ENCODE measurements at places on chromosomes 3 and 15.
A peak's percentile ranks its signal among the peaks of the same experiment; 100 is the strongest.

DNA sequence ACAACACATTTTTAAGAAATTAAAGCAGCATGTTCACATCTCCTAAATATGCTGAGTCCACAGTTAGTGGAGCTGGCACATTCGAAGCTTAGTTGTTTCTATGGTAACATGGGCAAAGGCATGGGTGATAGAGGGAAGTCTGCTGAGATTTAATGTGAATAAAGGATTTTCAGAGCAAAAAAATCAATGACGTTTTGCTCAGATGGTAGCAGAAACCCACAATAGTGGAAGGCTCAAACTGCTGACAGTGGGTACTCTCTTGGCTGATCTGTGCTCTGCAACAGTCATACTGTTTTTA, 795.1 kb upstream of the ARPP21 start:
- no peak for DNase-seq

- no peak for DNase-seq
Measured at GRCh38 chr3:36904641-36905040, 40.2 kb downstream of the TRANK1 start.

- DNase-seq = peak; percentile 69
Measured at GRCh38 chr3:143825513-143825912, 22.8 kb downstream of the SLC9A9 start.

- no peak for DNase-seq
Measured at GRCh38 chr3:149839896-149840295, 26.9 kb downstream of the RNF13 start.

DNA sequence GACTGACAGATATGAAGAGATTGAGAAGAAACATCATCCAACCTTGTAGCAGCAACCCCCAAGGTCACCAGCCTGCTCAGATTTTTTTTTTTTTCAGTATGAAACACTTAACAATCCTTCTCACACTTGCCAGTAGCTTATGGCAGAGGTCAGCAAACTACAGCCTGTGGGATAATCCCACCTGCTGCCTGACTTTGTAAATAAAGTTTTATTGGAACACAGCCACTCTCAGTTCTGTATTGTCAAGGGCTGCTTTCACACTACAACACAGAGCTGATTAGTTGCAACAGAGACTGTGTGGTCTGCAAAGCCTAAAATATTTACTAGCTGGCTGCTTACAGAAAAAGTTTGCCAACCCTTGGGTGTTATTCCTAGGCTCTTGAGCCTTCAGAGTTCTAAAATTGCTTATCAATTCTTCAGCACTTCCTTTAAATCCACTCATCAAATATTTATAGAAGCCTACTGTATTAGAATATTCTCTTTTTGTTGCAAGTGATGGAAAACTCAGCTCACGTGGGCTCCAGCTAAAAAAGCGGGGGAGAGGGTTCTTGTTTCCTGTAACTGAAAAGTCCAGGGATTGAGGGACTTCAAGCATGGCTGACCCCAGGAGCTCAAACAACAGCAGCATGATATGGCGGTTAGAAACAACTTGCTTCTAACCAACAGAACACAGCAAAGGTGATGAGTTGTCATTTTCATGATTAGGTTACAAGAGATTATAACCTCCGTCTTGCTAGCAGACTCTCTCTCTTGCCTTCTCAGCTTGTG, 246.1 kb downstream of the SHQ1 start:
- DNase-seq = no peak

- DNase-seq = no peak
Measured at GRCh38 chr3:151398895-151399294, 14.3 kb upstream of the P2RY12 start.

GRCh38 chr3:114858329-114858728, 288.8 kb downstream of the ZBTB20 start:
- no peak for DNase-seq

DNA sequence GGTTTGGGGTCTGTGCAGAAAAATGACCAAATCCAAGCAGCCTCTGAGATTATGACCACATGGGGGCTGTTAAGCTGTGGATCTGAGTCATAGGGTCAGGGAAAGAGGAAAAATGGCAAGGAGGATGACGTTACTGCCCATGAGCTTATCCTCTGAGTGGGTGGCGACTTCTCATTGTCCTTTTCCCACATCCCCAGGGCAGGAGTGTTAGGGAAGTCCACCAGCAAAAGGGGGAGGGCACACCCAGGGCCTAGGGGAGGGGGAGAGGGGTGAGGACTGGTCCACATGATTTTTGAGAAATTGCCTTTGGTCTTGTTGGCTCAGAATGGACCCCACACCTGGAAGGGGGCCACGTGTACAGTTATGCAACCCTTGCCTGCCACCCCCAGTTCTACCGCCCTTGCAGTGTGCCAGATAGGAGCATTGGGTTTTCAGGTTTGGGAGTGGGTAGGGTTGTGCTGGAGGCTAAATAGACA, 2.6 kb downstream of the CD276 start:
- no peak for DNase-seq

GRCh38 chr15:89857673-89858072, 36.1 kb downstream of the AP3S2 start:
- DNase-seq = no peak

- DNase-seq = no peak
Measured at GRCh38 chr15:40443846-40444245, 3.1 kb downstream of the BAHD1 start.

GRCh38 chr15:60795471-60795870, 316.5 kb upstream of the ICE2 start:
- no peak for DNase-seq

DNA sequence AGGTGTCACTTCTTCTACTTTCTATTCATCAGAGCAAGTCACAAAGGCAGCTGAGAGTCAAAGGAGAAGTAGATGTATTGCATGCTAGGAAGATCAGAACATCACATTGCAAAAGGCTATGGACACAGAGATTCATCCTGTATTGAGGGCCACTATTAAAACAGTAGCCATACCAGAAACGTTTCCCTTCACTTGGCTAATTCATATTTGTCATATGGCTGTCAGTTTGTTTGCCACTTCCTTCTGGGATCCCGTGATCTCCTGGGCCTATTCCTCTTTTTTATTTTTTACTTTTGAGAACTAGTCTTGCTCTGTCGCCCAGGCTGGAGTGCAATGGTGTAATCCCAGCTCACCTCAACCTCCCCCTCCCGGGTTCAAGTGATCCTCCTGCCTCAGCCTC, 184.0 kb upstream of the SATB1 start:
- no peak for DNase-seq

DNA sequence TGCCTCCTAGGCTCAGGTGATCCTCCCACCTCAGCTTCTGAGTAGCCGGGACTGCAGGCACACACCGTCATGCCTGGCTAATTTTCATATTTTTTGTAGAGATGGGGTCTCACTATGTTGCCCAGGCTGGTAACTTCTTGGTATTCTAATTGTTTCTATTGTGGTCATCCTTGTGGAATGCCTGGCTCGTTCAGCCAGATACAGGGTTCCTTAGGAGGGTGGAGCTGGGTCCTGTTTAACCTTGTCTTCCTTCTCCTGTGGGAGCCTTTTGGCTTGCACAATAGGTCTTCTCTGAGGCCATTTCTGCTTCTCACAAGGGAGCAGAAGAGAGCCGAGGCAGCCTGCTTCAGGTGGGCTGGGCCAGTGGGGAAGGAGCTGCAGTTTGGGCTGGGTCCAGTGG, 15.7 kb downstream of the PLEKHO2 start:
- DNase-seq = no peak

- DNase-seq = no peak
Measured at GRCh38 chr15:40232625-40233070, 6.2 kb upstream of the PAK6 start.

- no peak for DNase-seq
Measured at GRCh38 chr3:128210711-128211110, 57.4 kb downstream of the EEFSEC start.

GRCh38 chr15:44064706-44065105, 130.4 kb downstream of the FRMD5 start:
- no peak for DNase-seq

GRCh38 chr3:164479978-164480377, 598.3 kb downstream of the SI start:
- DNase-seq = no peak

GRCh38 chr3:170506556-170506955, 79.3 kb downstream of the SLC7A14 start:
- no peak for DNase-seq

- DNase-seq = no peak
Measured at GRCh38 chr15:85872125-85872524, 77.4 kb upstream of the KLHL25 start.

DNA sequence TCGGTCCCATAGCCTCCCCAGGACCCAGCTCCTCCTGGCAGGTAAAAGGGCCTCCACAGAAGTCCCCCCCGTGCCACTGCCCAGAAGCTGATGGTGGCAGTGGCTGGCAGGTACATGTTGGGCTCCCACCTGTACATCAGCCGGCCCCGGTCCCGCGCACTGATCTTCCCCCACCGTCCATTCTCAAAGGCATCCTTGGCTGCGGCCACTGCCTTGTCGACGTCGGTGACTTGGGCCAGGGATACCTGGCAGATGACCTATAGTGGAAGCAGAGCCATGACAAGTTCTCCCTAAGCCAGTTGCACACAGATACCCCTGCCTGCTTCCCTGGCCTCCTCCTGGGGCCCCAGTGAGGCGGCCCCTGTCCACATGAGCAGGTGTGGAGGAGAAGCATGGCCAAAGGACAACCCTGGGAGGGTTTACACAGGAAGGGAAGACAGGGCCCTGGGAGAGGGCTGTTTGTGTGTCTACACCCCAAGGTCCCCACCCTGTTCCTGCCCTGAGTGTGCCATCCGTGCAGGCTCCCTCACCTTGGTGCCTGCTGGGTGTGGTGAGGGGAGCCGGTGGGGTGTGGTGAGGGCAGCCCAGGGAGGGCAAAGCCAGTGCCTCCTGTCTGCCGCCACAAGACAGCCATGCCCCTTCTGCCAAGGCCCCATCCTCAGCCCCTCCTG, 44.8 kb downstream of the ALDH1L1 start:
- DNase-seq = no peak

GRCh38 chr3:158531334-158531733, 39.7 kb upstream of the MLF1 start:
- no peak for DNase-seq

GRCh38 chr3:81164806-81165205, 596.6 kb downstream of the GBE1 start:
- DNase-seq = no peak

DNA sequence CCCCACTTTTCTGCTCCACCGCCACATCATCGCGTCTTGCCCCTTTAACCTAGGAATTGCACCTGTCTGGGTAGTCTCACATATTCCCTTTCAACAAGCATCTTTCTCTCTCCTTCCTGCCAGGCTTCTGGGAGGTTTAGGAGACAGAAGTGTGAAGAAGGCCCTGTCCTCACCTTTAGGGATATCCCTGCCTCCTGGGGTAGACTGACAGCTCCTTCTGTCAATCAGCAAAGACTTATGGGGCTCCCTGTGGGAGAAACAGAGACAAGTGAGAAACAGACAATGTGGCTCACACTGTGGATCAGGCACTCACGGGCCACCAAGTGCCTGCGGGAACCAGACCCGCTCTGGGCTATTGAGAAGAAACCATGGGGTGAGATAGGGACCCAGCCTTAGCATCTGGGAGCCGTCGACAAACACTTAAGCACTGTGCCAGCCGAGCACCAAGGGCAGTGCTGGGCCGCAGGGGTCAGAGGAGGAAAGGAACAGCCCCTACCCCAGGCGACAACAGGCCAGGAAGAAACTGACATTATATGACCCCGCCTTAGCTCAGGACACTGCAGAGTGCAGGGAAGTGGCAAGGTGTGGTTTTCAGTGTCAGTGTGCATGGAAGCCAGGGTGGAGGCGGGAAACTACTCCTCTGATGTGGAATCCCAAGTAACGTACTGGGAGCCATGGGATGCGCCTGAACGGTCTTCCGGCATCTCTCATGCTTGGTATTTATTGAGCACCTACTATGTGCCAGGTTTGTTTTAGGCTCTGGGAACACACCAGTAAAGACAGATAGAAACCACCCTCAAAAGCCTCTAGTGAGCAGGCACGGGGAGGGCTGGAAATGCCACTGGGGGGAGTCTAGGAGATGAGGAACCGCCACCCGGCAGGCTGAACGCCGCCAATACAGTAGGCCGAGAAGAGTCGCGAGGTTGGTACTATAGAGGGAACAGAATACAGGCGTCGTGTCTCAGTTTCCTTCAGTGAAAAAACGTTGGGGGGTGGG, 1.8 kb downstream of the EFCC1 start:
- no peak for DNase-seq

DNA sequence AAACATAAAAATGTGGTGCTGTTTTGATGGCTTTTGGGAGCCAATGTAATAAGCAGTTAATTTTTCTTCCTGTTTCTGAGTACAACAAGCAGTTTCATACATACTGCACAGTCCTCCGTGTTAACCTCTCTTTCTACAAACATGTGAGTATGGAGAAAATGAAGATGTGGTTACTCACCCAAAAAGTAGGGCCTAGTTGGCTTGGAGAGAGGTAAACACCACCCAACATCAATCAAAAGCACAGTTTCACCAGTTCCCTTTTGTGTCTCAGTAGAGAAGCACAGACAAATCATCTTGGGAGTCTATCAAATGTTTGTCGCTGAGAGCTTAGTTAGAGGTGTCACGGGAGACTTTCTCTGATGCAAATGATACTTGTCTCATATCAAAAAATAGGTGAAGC, 320.2 kb downstream of the UNC13C start:
- DNase-seq = no peak

DNA sequence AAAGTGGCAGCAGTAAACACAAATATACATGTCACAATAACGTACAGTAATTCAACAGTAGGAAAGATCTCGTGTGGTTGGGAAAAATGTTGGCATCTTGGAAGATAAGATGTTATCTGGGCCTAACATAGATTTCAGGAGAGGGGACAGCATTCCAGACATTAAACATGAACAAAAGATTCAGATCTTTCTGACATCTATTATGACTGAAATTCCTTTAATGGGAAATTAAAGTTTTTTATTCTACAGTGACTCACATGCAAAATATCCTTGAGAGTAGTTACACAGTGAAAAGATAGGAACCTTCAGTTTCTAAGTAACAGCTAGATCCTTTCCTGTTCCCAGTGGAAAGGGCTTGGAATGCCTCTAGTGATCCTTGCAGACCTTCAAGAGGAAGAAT, 9.2 kb downstream of the NDUFB5 start:
- DNase-seq = no peak

DNA sequence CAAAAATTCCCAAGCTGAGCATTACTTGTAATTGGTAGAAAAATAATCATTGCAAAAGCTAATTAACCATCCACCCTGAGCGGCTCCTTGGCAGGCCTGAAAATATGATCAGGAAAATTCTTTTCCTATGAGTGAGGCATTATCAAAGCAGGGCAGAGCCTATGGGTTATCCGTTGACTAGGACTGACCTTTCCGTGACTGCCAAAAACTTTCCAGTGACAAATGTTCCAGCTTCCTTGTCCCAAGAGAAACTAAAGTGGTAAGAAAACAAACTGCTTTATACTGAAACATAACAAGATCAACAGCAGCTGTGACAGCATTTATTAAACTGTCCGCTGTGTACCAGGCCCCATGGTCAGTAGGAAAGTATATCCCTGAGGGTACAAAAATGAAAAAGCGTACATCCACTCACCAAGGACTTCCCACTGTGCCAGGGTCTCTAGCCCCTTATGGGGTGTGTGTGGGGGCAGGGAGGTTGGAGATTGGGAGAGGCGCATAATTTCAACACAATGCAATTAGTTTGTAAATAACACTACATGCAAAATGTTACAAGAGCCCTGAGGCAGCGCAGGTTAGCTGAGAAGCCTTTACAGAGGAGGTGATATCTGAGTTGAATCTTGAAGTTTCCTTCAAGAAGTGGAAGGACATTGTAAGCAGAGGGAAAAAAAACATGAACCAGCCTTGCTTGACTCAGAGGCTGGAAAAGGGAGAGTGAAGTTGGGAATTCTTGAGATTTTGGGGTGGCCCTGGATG, 8.5 kb downstream of the LIPC start:
- no peak for DNase-seq

GRCh38 chr3:171563298-171563697, 103.1 kb upstream of the TNIK start:
- DNase-seq = no peak
